Fibroblast of lung (primary cell): ENCODE measurements at places on chromosomes 13 and 19. TPM values are rescaled to one million over a fixed set of nuclear protein-coding genes. Genes with fewer than 3 reads are reported as not detected.
A peak's percentile ranks its signal among the peaks of the same experiment; 100 is the strongest.

The CGB1 gene
- total RNA-seq, result not detected in 2 replicates

The NR1H2 gene
- 75.5 and 82.4 TPM in 2 replicates for total RNA-seq

The PLIN5 gene
- total RNA-seq, result not detected in 2 replicates

The SHD gene
- not detected in 2 replicates for total RNA-seq

The TUBA3C gene
- total RNA-seq, result not detected in 2 replicates

The TEX29 gene
- total RNA-seq, result 0.51 and 1.7 TPM in 2 replicates

The TMEM161A gene
- total RNA-seq, result 21.1 and 23.8 TPM in 2 replicates

The IGSF23 gene
- 0.26 and 0.33 TPM in 2 replicates for total RNA-seq

The SIGLECL1 gene
- total RNA-seq, result not detected in 2 replicates

The KLK14 gene
- not detected in 2 replicates for total RNA-seq

The KIR3DL1 gene
- total RNA-seq, result not detected in 2 replicates

The CTXN1 gene
- 0.66 and 0.77 TPM in 2 replicates for total RNA-seq

DNA sequence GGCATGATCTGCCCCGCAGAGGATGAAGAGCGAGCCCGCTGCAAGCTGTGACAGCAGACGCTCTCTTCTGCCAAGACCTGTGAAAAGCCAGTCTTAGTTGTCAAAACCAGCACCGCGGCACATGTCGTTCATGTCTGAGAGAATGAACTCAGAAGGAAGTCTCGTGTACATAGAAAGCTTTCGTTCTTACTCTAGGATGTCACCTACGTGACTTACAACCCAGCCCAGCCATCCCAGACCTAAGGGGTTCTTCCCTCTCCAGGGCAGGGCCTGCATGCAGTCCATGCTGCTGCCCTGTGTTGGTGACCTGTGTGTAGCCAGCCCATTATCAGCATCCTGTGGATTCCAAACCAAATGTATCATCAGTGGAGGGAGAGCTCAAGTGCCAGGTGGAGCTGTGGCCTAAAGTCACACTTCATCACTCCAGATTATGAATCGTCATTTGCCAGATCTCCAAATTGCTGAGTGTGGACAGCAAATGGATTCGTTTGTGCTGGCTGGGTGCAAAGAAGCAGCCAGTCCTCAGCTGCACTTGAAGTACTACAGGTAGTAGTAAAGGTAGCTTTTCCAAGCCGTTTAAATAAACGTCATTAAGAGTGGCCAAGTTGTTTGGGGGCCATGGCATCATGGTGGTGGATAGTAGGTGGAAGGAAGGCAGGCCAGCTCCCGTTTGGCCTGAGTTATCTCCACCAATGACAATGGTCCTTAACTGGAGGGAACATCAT, 73.9 kb upstream of the GPR183 start:
- DNase-seq, result peak; percentile 2

DNA sequence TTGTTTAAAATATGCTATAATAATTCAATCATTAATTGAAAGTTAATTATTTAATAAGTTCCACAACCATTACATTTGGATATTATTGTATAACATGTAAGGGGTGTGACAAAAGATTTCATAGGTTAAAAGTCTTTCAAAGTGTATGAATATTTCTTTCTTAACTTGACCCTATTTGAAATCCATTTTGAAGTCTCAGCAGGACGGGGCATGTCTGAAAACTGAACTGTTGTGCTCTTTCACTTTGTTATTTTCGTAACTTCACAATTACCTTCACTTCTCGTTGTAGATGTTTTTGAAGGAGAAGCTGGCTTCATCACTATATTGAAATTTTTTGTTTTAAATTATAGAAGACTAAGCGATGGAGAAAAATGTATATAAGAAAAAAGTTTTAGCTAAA, 1775.7 kb downstream of the PCDH9 start:
- DNase-seq, result no peak

- DNase-seq, result peak; percentile 80
Observed at GRCh38 chr13:32153056-32153455, 121.5 kb downstream of the FRY start.

DNA sequence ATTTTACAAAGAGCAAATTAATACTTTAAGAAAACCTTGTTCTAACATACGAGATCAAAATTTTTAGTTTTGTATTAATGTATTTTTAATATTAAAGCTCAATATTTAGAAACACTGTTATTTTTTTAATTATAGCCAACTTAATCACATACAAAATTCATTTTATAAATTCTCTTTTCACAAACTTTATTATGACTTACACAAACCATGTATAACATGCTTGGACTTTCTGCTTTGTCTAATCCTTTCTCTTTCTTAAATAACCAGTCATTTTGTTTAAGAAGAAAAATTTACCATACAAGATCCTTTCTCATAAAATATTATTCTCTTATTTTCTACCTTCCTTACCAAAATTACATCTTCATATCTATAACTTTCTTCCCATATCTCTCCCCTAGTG, 62.2 kb downstream of the CYSLTR2 start:
- DNase-seq, result no peak

DNA sequence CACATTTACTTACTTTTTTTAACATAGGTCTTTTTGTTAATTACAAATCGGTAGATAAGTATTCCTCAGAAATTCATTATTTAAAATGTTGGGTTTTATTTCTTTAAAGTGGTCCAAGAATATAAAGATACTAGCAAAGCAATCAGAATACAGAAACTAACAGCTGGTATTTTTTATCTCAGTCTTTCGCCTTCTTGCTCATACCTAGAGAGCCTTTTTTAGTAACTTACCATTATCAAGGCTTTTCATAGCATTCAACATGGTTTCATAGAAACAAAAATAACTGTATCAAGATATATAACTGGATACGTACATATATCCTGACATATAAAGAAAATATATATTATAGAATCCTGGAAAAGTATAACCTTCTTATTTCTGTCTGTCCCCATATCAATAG, 227.8 kb upstream of the MIR17HG start:
- no peak for DNase-seq

GRCh38 chr19:2051773-2052704, 995 bp upstream of the MKNK2 start:
- no peak for DNase-seq

GRCh38 chr19:21082011-21082975, at the start of gene ZNF714:
ZNF714 (plus strand) TSS chr19:21082203; CDS start chr19:21098269, 16,066 bp downstream.
- DNase-seq, result peak; percentile 84

GRCh38 chr19:58279925-58280316, 1.2 kb downstream of the ZNF8 start:
- no peak for DNase-seq

DNA sequence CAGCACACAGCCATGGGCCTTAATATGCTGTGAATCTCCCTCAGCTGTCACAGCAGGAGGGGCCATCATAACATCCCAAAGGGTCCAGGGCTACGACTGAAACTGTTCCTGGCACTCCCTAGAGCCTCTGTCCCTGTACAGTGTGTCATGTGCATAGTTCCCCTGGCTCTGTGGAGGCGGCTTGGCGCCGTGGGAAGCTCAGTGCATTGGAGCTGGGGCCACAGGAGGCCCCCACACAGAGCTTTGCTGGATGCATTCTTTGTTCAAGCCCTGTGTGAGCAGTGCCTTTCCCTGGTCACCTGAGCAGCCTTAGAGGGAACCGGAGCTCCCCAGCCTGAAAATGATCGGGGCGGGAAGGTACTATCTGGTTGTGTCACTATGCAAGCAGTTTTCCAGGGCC, 21.4 kb downstream of the UBXN6 start:
- no peak for DNase-seq

- no peak for DNase-seq
Observed at GRCh38 chr19:18412610-18413239, 6.5 kb upstream of the SSBP4 start.

- DNase-seq, result no peak
Observed at GRCh38 chr13:88429862-88430261, 758.7 kb downstream of the SLITRK5 start.

GRCh38 chr13:99199541-99200431, 868 bp upstream of the UBAC2 start:
- DNase-seq, result peak; percentile 22

DNA sequence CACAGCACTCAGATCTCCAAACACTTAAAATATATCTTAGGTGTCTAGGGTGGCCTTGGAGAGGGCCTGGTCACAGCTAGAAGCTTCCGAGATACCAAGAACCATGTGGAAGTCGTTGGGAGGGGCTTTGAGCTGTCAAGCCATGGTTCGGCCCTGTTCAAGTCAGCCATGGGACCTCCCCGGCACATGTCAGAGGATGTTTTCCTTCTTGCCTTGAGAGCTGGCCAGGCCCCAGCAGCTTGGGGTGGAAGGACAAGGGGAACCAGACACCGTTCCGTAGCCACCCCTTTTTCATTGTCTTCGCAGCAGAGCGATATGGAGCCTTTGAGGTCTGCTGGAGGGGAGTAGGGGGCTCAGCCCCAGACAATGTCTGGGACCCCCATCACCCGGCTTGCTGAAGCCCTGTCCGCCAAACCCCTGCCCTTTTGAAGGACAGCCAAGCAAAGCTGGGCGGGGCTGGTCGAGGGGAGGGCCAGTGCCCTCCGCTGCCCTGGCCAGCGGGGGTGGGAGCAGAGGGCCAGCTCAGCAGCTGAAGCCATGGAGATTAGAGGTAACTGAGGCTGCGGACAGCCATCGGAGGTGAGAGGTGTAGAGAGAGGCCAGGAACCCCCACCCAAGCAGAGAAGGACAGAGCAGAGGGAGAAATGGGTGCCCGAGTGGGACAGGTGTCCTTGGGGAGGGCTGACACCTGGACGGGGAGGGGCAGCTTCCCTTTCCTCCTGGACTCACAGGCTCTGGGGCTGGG, 435 bp downstream of the KLK11 start:
- no peak for DNase-seq

GRCh38 chr13:44050450-44051063, 170.9 kb downstream of the LACC1 start:
- DNase-seq, result no peak

DNA sequence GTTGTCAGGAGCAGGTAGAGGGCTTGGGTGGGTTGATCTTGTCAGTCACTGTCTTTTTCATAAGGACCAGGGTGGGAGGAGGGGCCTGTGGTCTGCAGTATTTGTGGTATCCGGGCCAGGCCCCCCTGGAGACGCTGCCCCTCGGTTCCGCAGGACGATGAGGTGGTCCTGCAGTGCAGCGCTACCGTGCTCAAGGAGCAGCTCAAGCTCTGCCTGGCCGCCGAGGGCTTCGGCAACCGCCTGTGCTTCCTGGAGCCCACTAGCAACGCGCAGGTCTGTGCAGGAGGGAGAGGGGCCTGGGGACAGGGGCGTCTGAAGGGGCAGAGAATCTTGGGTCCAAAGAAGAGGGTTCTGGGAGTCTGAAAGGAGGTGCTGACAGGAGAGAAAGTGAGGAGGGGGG, 7.1 kb downstream of the RYR1 start:
- no peak for DNase-seq

- DNase-seq, result no peak
Observed at GRCh38 chr19:34273121-34273520, 18.8 kb downstream of the GARRE1 start.

DNA sequence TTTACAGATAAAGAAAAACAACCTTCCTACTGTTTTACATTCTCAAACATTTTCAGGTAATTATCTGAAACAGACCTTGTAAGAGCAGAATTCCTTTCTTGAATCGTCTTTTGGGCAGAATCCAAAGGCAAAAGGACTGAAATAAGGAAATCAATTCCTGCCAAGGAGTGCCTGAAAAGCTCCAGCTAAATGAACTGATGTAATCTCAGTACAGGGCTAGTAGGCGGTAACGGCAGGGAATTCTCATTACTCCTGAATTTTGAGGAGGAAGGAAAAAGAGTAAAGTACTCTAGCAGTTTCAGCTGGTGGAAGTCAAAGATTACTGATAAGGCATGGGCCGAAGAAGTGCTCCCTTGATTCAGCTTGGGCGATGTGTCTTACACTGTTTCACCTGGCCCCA, 168.4 kb downstream of the PCDH9 start:
- DNase-seq, result peak; percentile 27

- DNase-seq, result peak; percentile 85
Observed at GRCh38 chr13:23790577-23791170, 98.5 kb downstream of the MIPEP start.

DNA sequence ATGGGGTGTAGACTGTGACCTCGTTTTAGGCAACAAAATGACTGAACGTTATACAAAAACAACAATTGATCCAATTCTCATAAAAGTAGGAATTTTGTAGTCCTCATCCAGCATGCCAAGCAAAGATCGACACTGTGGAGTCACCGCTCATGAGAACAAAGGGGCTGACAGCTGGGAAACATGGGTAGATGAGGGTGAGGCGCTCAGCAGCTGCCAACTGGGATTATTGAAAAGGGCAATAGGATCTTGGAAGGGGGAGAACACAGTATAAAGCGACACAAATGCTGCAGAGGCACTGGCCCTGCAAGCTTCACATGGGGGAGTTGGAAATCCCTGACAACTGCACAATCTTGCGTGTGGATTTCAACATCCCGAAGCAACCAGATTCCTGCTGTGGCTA, 5.4 kb upstream of the ZNF765 start:
- DNase-seq, result no peak

- DNase-seq, result no peak
Observed at GRCh38 chr13:32056316-32056715, 24.7 kb downstream of the FRY start.

DNA sequence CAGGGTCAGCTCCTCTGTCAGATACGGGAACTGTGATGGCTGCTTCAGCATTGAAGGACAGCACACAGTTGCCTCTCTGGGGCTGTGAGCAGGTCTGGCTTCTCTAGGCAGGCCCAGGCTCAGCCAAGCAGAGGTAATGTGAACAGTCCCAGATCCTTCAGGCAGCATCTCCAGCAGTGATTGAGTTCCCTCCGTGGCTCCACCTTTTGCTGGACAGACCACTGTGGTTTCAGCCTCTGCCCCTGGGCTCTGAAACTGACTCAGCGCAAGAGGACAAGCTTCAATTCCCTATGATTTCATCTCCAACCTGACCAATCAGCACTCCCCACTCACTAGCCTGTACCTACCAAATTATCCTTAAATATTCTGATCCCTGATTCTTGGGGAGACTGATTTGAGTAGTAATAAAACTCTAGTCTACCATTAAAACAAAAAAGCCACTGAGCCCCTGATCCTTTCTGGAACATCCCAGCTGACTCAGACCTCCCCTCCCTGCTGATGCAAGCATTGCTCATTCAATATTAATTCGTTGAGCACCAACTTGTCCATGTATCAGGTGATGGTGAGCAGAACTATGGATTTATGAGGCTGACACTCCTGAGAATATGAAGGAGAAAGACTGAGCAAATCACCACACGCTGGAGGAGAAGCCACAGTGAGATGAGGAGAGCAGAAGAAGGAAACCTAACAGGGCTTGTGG, 16.7 kb downstream of the GSX1 start:
- DNase-seq, result no peak

- DNase-seq, result peak; percentile 83
Observed at GRCh38 chr13:20182231-20182846, 10.4 kb downstream of the GJB2 start.

DNA sequence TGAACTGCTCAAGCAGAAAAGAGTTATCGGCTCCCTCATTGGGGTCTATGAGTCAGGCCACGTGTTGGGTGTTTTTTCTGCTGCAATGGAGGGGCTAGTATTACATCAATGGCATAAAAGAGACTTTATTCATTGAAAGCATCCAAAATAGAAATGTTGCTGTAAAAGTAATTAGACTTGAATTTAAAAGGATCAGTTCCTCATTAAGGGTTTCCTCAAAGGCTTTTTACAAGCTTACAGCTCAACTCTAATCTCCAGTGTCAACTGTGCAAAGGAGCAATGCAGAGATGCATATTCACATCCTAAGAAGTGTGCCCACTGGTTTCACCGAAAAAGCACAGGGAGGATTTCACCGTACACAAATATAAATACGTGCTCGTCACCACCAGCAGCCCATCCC, 300.3 kb downstream of the FOXO1 start:
- DNase-seq, result no peak
